ENCODE measurements at places on chromosomes 13 and 19.

DNA sequence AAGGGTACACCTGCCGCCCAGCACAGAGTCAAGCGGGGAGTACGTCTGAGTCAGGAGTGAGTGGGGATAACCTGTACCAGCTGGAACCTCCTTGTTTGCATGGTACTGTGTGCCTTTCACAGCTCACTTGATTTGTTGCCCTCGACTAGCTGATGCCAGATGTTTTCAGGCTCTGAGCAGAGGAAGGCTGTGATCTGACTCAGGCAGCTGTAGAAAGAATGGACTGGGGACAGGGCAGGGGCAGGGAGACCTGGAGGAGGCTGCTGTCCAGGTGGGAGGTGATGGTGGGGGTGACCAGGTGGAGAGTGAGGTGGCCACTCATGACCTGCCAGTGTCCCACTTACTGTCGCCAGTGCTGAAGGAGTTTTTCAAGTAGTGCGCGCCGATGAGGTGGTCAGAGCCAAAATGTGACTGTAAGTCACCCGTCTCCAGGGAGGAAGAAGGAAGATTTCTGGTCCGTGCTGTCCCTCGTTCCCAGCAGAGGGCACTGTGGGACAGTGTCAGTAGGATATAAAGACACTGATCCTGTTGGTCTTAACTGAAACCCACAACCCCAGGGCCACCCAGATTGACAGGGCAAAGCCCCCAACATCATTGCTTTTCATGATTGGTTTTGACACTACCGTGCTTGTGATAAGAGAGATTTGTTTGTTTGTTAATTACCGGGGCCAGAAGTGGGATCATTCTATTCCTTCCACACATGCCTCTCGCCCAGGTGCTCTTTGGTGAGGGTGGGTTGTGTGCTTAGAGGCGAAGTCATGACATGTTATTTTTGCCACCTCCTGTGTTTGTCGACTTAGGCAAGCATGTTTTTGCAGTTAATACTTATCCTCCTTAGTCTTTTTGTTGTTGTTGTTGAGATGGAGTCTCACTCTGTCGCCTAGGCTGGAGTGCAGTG lies 128.4 kb downstream of the DPF1 start:
- DNase-seq: peak; percentile 62

- no peak for DNase-seq
These were observed 23.6 kb upstream of the POU2F2 start for GRCh38 chr19:42155796-42156195.

DNA sequence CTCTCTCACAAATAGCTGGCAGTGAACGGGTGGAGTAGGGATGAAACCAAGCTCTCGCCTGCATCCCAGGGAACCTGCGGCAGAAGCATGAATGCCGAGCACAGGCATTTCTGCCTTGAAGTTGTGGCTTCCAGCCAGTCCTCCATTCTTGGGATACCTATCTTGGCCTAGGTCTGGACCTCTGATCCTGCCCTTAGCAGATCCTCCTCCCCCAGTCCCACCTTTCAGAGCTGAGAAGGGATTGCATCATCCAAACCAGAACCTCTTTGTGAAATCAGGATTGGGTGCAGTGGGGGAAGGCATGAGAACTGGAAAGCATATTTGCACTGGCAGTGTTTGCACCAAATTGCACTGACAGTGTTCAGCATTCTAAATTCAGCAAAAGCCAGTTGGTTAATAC lies 5.8 kb downstream of the ZNF780A start:
- no peak for DNase-seq

- DNase-seq: no peak
These were observed 760 bp downstream of the ZNF91 start for GRCh38 chr19:23394511-23394910.

DNA sequence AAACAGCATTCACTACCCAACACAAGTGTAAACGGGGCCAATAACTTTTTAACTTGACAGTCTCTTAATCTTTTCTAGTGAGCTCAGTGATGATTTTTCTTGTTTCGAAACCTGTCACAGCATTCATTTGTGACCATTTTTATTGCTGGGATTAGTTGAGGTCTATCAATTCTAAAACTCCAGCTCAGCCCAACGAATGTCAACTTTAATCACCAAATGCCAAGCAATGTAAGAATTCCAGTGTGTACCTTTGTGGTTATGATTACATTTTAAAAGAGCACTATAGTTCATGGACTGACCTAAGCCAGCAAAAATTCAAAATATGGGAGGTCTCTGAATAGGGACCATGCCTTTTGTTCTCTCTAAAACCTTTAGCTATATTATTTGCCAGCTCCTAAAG lies 694.3 kb upstream of the SGCG start:
- no peak for DNase-seq

- DNase-seq: no peak
These were observed 90.5 kb downstream of the COL4A2 start for GRCh38 chr13:110397436-110398115.

DNA sequence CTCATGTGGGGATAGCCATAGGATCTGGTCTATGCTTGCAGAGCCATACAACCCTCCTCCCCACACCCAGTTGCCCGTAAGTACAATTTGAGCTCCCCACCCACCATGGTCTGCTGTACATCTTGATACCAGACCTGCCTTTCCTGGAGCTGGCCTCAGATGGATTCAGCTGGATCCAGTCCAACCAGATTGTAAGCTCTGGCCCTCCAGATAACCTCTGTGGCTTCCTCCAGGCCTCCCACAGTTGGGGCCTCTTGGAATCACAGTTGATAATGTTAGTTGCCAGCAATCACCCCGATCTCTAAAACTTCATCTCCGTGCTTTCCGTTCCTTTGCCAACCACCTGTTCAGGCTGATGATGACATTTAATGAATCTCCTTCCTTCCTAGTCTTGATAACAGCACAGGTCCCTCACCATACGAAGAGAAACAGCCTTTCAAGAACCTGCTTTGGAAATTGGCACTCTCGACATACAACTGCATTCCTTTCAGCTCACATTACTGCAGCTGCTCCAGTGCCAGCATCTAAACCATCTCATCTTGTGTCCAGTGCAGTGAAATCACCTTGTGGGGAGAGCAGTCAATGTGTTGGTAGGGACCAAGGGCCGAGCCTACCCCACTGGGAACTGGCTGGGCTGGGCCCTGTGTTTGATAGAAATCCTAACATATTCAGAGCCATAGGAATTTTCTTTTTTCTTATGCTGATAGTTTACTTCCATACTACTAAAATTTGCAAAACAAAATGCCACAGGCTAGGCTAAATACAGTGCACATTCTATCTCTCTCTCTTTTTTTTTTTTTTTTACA lies 15.1 kb upstream of the FOXO1 start:
- DNase-seq: no peak

DNA sequence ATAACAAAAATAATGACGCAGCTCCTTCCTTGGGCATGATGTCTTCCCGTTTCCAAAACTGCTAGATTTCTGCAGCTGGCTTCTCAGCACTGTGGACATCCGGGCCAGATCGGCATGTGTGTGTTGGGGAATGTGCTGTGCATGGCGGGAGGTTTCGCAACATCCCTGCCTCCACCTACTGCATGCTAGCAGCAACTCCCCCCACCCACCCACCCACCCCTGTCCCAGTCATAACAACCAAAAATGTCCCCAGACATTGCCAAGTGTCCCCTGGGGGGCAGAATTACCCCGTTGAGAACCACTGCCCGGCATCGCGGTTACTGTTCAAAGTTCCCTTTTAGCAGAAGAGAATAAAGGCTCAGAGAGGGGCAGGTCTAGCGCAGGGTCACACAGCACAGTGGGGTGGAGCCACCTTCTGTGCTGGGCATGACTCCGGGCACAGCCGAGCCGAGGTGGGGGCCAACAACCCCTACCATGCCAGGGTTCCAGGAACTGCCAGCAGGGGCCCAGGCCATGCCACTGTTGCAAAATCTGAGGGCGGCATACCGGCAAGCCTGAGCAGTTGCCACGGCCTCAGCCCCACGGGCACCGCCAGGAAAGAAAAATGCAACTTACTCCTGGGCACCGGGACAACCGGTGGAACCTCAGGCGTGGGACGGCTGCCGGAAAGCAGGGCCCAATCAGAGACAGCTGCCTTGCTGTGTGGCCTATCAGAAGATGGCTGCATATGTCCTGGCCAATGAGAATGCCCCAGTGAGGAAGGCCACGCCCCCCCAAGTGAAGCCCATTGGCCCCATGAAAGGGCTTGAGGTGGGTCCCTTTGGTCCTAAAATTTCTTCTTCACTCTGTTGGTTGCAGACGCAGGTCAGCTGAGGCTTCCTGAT lies 22.5 kb upstream of the NFIC start:
- no peak for DNase-seq

DNA sequence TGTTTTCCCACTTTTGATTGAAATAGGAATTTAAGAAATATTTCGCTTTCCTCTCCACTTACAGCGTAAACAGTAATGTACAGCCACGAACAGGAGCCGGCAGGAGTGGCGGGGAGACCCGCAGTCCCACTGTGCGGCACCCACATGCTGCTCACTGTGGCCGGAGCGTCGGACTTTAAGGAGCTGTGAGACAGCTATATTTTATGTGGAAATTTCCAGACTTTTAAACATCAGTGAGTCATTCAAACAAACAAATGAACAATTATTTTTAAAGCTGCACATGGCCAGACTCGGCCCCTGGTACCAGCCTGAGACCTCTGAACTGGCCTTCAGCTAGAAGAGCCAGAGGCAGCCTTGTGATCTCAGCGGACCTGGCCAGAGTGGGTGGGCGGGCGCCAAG lies 52.5 kb downstream of the CRYL1 start:
- DNase-seq: no peak

DNA sequence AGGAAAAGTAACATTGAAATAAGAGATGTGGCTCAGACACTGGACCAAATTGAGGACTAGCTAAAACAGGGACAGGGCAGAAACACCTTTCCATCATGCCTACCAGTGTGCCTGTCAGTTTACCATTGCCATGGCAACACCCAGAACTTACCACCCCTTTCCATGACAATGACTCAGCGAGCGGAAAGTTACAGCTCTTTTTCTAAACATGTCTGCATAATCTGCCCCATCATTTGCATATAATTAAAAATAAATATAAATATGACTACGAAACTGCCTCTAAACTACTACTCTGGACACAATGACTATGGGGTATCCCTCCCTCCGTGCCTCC lies 96.0 kb downstream of the UBL3 start:
- no peak for DNase-seq

DNA sequence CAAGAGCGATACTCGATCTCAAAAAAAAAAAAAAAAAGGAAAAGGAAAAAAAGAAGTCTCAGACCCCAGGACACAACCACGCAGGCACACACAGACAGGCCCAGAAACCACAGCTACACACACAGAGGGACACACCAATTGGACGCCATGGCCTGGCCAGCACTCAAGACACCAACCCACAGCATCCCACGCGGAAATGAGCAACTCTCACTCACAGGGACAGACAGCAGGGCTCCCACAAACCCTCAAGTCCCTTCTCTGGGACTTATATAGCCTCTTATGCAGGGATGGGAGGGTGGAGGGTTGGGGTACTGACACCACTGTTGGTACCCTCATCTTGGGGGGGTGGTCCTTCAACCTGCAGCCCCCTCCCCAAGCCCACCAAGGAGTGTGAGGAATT lies 5.9 kb downstream of the NOTCH3 start:
- DNase-seq: no peak
